ENCODE measurements at places on chromosomes 2 and 18.

DNA sequence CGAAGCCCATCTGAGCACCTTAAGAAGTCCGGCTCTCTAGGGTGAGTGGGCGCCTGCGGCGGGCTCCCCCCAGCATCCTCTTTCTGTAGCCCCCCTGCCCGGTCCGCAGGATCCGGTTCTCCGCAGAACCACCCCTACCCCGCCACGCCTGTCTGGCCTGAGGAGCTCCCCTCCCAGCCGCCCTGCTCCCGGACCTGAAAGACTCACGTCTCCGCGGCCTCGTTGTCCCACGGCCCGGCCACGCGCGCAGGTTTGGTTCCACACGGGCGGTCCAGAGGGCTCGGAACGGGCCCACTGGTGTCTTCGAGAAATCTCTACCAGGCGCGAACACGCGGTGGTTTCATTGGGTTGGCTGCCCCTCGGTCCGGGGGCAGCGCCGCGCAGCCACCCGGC lies 237 bp downstream of the SLC39A6 start:
- DNase-seq = no peak

DNA sequence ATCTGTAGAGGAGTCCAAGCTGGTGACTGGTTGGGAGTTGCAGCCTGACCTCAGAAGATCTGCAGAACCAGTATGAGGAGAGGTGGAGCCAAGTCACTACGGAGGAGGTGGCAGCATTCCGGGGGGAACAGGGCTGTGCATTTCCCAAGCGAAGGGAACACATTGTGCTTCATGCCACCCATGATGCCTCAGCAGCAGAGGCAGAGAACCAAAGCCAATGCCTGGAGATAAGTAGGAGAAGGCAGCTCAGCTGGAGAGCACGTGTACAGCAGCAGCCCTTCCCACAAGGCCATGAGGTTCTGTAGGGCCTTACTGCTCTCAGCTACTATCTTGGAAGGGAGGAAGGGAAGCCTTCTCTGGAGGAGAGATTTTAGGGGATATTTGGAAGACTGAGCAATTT lies 67.2 kb upstream of the LRPPRC start:
- DNase-seq = no peak

- no peak for DNase-seq
These were observed 57.2 kb upstream of the RNU4ATAC start for GRCh38 chr2:121473512-121473911.

- DNase-seq = no peak
These were observed 32.7 kb downstream of the VSNL1 start for GRCh38 chr2:17573085-17573803.

- DNase-seq = no peak
These were observed 7.8 kb upstream of the OR6B3 start for GRCh38 chr2:240060977-240061591.

- DNase-seq = no peak
These were observed 122.5 kb downstream of the FHOD3 start for GRCh38 chr18:36419900-36420531.

DNA sequence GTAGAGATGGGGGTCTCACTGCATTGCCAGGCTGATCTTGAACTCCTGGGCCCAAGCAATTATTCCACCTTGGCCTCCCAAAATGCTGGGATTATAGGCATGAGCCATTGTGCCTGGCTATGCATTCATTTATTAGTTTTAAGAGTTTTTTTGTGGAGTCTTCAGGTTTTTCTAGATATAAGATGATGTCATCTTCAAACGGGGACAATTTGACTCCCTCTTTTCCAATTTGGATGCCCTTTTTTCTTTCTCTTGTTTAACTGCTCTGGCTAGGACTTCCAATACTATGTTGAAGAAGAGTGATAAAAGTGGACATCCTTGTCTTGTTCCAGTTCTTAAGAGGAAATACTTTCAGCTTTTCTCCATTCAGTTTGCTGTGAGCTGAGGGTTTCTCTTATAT lies 113.7 kb upstream of the PARD3B start:
- DNase-seq = no peak

GRCh38 chr2:9790702-9791225 lies 52.5 kb upstream of the TAF1B start:
- no peak for DNase-seq

GRCh38 chr2:200216310-200216709 lies 90.2 kb upstream of the SPATS2L start:
- no peak for DNase-seq

- no peak for DNase-seq
These were observed 82.3 kb upstream of the RND3 start for GRCh38 chr2:150569761-150570160.

DNA sequence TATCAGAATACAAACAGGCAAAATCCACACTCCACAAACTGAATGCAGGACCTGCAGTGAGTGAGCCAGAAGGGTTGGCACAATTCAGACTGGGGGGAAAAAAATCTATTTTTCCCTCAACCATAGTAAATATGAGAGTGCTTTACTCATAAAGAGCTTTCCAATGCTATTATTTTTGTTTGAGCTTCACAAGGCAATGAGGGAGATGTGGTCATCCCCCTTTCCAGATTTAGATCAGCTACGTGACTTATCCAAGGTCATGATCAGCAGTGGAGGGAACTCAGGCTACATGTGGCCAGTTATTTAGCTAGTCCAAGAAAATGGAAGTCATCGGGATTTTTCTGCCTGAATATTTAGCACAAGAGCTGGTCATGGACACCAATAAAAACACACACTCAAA lies 120.4 kb upstream of the KLF7 start:
- DNase-seq = no peak

- no peak for DNase-seq
These were observed 12.0 kb upstream of the SATB2 start for GRCh38 chr2:199469514-199470360.

DNA sequence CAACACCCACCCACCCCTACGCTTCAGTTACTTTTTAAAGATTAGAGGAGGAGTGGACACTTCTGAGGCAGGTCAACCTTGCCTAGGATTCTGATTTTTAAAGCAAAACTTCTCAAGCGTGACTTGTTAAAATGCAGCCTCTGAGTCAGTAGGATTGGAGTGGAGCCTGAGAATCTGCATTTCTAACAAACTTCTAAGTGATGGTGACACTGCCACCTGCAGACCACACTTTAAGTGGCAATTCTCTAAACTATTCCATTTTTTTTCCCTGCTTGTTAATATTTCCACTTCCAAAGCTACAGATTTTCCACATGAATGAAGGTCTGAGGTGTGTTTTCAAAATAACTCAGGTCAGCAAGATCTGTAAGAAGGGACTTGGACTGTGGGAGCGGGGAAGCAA lies 171.1 kb upstream of the CCDC150 start:
- DNase-seq = no peak

DNA sequence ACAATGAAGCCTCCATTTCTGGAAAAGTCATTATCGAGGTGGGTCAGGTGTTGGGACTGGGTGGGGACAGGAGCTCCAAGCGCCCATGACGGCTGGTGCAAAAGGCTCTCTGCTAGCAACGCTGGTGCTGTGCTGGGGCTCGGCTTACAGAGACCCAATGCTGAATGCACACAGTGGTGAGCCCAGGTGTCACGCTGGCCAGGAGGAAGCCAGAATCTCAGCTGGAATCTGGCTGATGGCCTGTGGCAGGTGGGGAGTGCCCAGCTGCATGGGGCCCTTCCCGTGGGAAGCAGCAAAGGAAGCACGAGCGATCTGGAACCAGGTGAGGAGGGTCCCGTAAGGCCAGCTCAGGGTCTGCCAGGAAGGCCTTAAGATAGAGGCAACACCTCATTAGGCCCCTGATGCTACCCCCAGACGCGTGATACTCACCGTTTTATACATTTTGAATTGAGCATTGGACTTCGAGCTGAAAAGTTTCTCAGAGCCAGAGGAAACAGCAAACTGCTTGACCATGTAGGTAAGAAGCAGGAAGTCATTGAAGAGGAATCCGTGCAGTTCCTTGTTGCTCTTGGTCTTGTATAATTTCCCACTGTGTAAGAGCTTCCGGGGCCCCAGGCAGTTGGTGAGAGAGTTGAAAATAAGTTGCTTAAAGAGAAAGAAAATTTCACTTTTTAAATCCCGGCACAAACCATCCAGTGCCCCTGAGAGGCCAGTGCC lies 34.7 kb downstream of the FAM228A start:
- no peak for DNase-seq

DNA sequence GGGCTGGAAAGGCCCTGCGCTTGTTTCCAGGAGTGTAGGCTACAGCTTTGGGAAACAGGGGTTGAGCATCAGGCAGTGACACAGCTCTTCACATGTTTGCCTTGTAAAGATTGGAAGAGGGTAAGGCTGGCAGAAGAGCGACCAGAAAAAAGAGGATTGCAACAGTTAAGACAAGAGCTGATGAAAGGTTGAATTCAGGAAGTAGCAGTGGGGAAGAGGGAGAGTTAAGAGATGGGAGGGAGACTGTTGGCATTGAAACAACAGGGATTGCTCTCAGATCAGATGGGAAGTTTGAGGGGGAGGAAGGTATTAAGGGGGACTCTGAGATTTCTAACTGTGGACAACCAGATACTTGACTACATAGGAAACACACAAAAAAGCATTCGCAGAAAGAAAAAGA lies 96.9 kb downstream of the CTAGE1 start:
- no peak for DNase-seq

- DNase-seq = no peak
These were observed 5.3 kb downstream of the ITM2C start for GRCh38 chr2:230869914-230870543.

GRCh38 chr2:186868344-186868743 lies 19.4 kb upstream of the ZSWIM2 start:
- no peak for DNase-seq

DNA sequence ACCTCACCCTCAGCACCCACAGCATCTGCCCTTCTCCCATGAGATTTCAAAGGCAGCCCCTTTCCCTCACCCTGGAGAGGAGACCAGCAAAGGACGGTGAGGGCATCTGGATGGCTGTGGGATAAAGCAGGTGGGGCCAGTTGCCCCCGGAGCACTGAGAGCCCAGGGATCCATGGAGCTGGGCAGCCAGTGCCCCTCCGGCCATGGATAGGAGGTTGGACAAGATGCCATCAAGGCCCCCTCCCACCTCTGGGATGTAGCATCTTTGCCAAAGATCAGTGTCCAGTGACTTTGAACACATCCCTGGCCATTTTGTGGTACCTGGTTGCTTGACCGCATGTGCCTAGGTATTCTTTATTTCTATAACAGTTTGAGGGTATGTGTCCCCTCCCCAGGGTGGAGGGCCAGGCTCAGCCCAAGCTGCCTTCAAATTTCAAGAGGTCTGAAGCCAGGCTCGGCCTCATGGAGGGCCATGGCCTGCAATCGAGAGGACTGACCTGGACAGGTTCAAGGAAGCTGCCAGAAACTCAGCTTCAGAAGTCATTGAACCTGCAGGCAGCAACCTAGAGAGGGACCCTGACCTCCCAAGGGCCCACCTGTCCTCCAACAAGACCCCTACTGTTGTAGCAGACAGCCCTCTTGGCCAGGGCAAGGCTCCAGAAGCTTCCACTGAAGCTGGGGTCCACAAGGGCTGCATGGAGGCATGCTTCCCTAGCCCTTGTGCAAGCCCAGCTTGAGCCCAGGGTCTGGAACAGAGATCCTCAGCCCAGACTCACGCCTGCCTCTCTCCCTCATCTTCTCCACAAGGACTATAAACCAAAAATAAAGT lies 55.5 kb upstream of the BIN1 start:
- no peak for DNase-seq

- no peak for DNase-seq
These were observed 4.4 kb downstream of the CFAP221 start for GRCh38 chr2:119548516-119549120.

GRCh38 chr2:234606896-234607295 lies 110.0 kb upstream of the ARL4C start:
- no peak for DNase-seq

GRCh38 chr18:34913837-34914661 lies 127.2 kb upstream of the MAPRE2 start:
- DNase-seq = no peak

DNA sequence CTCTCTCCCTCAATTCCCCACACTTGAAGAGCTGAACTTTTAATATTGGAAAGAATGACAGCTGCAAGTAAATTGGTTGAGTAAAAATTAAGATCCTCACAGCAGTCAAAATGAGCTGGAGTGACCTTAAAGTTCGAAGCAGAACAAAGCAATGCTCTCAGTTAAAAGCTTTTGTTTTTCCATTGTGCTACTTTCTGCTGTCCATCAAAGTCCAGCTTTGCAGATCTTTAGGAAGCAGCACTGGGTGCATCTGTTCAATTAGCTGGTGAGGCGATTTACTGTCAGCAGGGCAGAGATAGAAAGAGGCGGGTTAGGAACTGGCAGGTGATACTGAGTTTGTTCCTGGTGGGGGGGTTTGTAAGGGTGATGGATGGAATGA lies 834.8 kb downstream of the CPS1 start:
- DNase-seq = no peak

- DNase-seq = no peak
These were observed 24.3 kb upstream of the ARHGAP25 start for GRCh38 chr2:68710336-68710735.

- no peak for DNase-seq
These were observed 144.5 kb downstream of the BCL11A start for GRCh38 chr2:60408811-60409530.

DNA sequence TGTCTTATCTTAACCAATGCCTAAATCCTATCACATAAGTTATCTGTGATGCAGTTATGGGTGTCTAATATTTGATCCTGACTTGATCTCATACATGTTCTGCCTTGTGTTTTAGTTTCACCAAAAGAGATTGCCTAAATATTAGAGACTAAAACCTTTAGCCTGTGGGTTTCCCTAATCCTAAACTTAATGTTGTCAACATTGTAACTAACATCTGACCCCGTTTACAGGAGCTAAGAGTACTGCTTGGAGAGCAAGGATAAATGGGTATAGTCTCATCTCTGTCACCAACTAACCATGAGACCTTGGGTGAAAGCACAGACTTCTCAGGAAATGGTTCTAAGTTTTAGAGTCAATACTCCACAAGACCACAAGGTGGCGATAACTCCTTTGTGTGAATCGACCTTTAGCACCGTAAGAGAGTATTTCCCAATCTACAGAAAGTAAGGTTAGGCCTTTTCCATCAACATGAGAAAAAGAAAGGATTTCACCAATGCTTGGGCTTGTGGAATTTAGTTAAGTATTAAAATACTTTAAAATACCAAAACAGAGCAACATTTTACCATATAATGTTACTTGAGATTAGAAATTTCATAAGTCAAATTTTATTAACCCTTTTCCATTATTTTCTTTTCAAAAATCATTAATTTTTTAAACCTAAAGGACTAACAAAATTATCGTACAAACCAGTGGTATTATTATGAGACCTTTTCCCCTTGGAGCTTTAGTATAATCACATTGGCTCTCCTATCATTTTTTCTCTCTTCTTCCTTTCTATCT lies 60.5 kb downstream of the G6PC2 start:
- no peak for DNase-seq
